ENCODE measurements at places on chromosomes 16 and 17.

DNA sequence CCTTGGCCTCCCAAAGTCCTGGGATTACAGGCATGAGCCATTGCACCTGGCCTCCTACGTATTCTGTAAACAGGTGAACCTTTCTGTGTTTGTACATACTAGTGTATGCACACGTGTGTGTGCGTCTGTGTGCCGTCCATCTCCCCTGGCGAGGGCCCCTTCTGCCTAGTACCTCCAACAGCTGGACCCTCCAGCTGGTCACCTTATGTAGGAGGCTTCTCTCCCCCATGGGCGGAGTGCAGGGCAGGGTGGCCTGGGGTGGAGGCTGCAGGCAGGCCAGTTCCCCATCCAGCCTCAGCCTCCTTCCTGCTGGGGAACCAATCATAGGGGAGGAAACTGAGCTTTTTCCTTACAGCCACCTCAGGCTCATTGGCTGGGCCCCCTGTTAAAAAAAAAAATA is 24.4 kb upstream of the DOC2B start:
- DNase-seq, result no peak

GRCh38 chr16:55496509-55497145 is 12.2 kb upstream of the LPCAT2 start:
- DNase-seq, result no peak

DNA sequence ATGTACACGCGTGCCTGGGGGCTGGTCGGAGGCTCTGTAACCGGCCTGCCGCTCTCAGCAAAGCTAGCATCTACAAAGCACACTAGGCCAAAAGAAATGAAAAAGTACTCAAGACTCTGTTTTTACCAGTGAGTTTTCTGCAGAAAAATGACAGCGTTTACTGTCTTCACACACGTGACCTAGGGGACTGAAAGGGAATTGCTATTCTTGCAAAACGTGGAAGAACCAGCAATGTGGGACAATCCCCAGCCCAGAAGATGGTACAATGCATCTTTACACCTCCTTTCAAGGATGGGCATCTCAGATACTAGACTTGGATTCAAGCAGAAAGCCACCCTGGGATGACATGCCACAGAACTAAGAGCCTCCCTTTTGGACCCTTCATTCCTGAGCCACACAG is 41.5 kb downstream of the NDEL1 start:
- DNase-seq, result no peak

DNA sequence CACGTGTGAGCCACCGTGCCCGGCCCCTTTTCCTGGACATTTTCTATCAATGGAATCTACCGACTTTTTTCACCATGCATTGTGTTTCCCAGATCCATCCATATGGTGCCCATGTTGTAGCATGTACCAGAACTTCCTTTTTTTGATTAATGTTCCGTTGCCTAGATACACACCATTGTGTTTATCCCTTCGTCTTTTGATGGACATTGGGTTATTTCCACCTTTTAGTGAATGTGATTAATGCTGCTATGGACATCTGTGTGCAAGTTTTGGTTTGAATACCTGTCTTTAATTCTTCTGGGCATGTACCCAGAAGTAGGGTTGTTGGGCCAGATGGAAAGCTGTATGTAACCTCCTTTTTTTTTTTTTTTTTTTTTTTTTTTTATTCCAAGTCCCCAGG is 79.8 kb downstream of the NT5M start:
- no peak for DNase-seq

GRCh38 chr16:46836534-46837530 is 5.9 kb upstream of the C16orf87 start:
- DNase-seq, result no peak

GRCh38 chr16:50861451-50861850 is 119.6 kb downstream of the CYLD start:
- no peak for DNase-seq

DNA sequence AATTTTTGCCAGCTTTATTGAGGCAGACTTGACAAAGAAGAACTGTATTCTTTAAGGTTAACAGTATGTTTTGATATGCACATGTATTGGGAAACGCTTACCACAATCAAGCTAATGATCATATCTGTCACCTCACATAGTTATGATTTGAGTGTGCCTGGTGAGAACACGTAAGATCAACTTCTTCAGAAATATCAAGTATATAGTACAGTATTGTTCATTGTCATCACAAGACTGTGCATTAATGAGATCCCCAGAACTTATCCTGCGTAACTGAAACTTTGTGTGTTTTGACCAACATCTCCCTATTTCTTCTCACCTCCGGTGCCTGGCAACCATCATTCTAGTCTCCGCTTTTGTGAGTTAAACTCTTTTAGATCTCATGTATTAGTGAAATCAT is 756.4 kb upstream of the EEF2KMT start:
- no peak for DNase-seq

DNA sequence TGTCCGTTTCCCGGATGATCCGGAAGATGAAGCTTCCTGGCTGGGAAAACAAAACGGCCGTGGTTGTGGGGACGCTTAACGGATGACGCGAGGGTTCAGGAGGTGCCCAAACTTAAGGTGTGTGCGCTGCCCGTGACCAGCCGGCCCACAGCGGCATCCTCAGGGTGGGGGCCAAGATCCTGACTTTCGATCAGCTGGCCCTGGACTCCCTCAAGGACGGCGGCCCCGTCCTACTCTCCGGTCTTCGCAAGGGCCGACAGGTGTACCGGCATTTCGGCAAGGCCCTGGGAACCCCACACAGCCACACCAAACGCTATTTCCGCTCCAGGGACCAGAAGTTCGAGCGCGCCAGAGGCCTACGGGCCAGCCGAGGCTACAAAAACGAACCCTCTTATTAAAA is 1.1 kb upstream of the C16orf90 start:
- DNase-seq, result no peak

- DNase-seq, result no peak
Measured at GRCh38 chr16:11042191-11042590, 97.8 kb downstream of the CLEC16A start.

GRCh38 chr16:53827741-53828140 is 123.8 kb downstream of the FTO start:
- peak; percentile 54 for DNase-seq

GRCh38 chr16:15440852-15441251 is 6.5 kb downstream of the BMERB1 start:
- DNase-seq, result no peak

DNA sequence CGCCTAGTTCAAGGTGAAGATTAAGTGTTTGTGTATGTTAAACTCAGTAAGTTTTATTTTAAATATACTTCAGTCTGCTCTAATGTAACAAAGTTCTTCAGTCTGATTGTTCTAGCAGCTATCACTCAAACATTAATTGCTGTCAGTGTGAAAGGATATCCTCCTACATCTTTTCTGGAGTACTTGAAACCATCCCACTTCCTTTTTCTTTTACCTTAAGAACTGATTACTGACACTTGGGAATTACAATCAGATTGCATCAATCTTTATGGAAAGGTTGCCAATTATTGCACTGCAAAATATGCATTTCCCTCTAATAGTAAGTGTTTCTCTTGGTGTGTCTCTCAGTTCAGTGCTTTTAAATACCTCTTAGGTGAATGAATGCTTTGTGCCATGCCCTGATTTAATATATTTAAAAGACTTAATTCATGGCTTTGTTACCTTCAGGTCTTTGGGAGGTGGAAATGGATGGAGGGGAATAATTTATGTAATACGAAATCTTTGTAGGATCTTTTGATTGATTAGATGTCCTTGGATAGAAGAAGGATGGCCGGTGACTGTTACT is 16.6 kb downstream of the MRTFB start:
- DNase-seq, result no peak

DNA sequence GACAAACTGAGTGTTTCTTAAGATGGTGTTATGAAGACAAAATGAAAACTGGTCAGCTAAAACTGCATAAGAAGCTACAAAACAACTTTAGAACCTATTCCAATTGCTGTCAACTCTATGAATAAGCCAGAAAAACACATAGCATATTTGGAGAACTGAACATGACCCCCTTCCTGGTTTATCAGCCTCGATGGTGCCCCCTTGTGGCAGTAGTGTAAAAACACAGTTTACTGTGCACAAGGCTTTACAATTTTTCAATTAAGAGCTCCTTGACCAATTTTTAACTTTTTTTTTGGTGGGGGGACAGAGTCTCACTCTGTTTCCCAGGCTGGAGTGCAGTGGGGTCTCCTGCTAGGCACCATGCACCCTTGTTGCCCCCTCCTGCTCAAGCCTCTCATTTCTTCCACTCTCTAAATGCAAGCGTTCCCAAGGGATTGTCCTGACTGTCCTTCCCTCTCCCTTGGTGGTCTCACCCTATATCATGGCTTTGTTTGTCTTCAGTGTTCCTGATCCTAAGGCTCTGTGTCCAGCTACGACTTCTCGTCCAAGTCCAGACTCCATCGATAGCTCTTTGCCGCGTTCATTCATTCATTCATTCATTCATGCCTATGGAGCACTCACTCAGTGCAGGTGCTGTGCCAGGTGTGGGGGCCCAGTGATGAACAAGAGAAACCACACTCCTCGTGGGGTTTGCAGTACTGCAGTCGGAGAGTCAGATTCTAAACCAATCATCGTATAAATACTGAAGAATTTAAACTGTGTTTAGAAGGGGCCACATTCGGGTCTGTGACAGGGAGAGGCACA is 7.5 kb downstream of the EIF1 start:
- no peak for DNase-seq

- DNase-seq, result no peak
Measured at GRCh38 chr17:5434984-5435383, 4.0 kb downstream of the C1QBP start.

- no peak for DNase-seq
Measured at GRCh38 chr16:5905935-5906334, 808.3 kb upstream of the EEF2KMT start.

GRCh38 chr16:983044-984030 is 1.8 kb downstream of the SOX8 start:
- no peak for DNase-seq

GRCh38 chr16:84738255-84739038 is 38.6 kb downstream of the USP10 start:
- peak; percentile 80 for DNase-seq

DNA sequence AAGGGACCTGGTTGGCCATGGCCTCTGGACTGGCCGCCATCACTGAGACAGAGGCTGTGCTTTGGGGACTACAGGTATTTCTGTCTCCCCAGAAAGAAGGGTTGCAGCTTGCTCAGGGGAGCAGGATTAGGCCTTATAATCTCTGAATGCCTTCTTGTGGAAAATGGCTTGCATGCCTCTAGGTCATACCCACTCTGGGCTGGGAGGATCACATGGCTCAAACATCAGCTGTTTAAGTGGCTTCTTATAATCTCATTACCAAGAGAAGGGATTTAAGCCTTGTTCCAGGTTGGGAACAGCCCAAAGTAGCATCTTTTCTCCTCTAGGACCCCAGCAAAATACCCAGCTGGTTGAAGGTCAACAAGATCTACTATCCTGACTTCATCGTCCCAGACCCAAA is 19.1 kb downstream of the LIG3 start:
- no peak for DNase-seq

- no peak for DNase-seq
Measured at GRCh38 chr16:27681681-27682080, 131.7 kb downstream of the KATNIP start.

DNA sequence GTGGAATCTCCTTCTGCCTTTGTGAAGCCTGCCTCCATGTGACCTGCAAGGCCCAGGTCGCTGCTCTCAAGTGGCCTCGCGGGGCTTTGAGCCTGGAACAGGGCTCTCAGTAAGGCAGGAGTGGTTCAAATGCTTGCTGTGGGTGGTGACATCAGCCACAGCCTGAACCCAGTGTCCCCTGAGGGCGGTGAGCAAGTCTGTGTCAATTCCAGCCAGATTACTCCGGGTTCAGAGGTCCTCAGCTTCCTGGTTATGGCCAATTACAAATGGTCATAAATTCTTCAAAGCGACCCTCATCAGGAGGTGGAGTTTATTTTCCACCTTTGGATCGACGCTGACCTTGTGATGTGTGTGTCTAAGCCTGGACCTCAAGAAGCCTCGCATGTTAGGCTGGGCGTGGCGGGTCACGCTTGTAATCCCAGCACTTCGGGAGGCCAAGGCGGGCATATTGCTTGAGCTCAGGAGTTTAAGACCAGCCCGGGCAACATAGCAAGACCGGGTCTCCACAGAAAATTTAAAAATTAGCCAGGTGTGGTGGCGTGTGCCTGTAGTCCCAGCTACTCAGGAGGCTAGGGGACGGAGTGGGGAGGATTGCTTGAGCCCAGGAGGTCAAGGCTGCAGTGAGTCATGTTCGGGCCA is 17.3 kb downstream of the LGALS3BP start:
- no peak for DNase-seq

DNA sequence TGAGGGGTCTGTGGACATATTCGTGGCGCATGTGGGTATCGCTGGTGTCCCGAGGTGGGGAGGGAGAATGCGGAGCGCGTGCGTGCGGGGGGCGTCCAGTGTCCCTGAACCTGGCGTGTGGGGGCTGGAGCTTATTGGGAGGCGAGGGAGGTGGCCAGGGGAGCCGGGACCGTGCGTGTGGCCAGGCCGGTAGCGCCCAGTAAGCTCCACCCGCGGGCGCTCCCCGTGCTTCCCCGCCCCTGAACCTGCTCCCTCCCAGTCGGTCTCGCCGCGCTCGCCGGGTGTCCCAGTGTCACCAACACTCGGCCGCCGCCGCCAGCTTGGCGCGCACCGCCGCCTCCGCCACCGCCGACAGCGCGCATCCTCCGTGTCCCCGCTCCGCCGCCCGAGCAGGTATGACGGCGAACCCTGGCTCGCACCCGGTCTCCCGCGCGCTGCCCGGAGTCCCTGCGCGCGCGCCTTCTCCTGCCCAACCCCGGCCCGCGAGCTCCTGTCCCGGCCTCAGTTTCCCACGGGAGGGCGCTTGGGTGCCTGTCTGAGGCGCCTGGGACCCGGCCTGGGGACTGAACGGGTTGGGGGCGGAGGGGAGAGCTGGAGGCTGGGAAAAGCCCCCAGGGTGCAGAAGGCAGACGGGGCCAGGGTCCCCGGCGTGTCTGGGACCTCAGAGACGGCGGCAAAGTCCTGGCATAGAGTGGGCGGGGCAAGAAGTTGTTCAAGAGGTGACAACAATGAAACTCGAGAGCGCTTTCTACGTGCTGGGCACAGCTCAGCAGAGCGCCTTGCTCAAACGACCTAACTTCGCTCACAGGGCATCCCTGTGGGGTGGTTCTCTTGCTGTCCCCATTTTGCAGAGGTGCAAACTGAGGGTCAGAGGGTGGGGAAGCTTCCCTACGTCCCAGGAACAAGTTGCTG is at the start of gene SCNN1B:
Gene SCNN1B, plus strand, starts transcription at position 258 of the 912 bp plus-strand sequence. CDS start 46,298 bp downstream, outside the sequence.
- no peak for DNase-seq

Data from NT2/D1 (cell line).